Activated T-helper 17 cell treated with anti-CD3 and anti-CD28 coated beads, Interleukin-2, amount 50 U/mL, for 72 hours (primary cell): ENCODE measurements at places on chromosomes 7 and 10.
A peak's percentile ranks its signal among the peaks of the same experiment; 100 is the strongest.

- no peak for ATAC-seq
Observed at GRCh38 chr10:74644738-74645137, 181.7 kb upstream of the KAT6B start.

DNA sequence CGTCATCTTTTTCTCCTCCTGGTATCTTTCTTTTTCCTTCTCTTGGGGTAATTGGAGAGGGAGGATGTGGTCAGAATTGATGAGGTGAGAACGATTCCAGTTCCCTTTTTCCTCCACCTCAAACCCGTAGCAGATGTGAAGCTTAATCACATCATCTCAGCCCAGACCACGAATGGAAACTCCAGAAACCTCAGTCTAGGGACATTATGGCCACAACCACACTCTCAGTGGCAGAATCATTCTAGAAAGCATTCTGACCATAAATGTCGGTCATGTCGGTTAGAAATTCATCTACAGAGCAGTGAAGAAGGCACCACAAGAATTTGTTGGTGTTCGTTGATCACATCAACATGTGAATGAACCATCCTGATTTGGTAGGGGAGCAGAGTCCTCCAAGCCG is 78.7 kb downstream of the GATA3 start:
- ATAC-seq = peak; percentile 58

DNA sequence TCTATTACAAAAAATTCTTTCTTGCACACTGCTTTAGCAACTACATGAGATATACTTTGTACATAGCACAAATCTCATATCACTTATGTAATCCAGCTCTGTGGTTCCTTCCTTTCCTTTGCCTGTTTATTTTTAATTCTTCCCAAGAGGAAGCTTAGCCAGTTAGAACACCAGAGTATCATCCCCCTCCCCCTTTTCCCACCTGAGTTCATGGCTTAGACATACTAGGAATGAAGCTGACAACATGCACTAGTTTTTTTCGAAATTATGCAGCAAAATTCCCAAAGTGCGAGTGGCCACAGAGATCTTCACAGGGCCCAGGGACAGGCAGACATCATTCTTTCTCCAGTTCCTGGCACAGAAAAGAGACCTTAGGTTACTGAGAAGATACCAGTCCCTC is 17.8 kb downstream of the CAV1 start:
- no peak for ATAC-seq

DNA sequence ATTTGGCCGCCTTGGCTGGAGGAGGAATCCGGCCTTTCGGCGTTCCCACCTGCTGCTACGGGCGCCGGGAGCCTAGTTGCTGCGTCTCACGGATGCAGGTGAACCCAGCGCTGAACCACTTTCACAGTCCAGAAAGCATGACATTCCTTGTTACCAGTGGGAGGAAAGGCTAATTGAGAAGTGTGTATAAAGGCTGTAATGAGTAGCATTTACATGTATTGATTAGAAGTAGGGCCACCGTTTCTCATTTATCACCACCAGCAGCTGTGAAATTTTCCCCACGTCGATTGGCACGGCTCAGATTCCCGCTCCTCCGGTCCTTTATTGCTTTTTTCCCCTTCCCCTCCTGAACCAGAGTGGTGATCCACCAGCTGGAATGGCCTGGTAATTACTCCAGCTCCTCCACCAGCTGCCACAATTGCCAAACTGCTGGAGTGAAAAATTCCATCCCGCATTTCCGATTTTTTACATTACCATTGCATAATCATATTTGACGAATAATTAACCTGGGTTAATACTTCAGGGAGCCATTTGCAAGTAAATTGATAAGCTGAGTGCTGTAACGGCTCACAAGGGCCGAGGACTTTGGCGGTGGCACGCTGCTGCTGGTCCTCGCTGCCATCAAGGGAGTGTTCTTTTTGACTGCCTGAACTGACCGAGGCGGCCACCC is 153.3 kb downstream of the POU6F2 start:
- no peak for ATAC-seq

DNA sequence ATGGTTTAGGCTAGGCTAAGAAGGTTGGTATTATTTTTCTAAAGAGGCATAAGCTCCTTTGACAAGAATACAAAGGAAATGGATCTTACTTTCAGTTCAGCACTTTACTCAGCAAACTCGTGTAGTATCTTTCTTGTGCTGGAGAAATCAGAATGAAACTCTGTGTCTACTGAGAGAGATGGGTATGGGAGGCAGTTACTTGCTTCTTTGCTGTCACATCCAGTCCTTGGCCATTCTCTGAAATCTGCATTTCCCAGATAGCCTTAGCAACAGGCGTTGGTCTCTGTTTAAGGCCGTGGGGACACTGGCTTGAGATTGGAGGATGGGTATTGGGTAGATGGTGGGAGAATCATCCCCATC is 180.5 kb downstream of the NRP1 start:
- ATAC-seq = peak; percentile 70

GRCh38 chr7:34438436-34438835 is 219.6 kb upstream of the NPSR1 start:
- no peak for ATAC-seq

- no peak for ATAC-seq
Observed at GRCh38 chr10:43253461-43254198, 13.2 kb downstream of the RASGEF1A start.

DNA sequence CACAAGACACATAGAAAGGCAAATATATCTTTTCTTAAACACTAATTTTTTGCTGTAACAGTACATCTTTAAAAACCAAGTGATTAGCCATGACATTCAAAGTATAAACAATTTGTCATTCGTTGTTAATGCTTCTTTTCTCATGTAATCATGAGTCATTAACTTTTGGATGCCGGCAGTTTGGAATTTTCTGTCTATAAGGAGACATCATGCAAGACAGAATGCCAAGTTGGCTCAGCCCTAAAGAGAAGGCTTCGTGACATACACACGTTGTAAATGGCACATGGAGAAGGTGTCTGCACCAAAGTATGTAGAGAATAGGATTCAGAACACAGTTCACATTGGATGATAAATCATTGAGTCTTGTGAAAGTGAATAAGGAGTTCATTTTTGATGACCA is 35.9 kb downstream of the CCDC3 start:
- no peak for ATAC-seq

- ATAC-seq = no peak
Observed at GRCh38 chr7:4265066-4265465, 417.0 kb upstream of the FOXK1 start.

DNA sequence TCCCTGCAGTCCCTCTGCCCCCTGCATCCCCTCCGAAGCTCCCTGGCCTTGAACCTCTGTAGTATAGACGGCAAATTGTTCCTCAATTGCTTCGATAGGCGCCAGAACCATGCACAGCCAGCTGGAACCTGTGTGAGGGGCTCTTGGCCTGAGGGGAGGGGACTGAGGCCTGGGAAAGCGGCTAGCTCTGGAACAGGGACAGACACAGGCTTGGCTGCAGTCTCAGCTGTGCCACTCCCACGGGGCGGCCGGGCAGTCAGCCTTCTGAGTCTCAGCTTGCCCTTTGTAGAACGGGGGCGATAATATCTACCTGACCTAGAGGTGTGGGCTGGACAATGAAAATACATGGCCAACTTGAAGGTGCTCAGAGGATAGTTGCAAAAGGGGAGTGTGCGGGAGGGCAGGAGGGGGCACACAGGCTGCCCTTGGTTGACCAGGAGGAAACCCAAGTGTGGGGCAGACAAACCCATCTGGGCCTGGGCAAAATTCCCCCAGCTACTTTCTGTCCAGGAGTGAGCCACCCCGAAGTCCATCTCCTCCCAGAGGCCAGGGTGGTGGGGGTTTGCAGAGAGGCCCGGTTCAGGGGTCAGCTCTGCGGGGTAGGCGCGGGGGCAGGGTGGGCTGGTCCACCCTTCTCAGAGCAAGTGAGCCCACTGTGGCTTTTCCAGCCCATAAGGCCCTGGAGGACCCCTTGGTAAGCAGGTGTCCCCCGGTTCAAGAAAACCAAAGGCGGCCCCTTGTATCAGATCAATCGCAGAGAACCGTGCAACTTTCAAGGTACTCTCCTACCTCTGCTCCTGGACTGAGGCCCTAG is 4.6 kb downstream of the CRYGN start:
- ATAC-seq = no peak

DNA sequence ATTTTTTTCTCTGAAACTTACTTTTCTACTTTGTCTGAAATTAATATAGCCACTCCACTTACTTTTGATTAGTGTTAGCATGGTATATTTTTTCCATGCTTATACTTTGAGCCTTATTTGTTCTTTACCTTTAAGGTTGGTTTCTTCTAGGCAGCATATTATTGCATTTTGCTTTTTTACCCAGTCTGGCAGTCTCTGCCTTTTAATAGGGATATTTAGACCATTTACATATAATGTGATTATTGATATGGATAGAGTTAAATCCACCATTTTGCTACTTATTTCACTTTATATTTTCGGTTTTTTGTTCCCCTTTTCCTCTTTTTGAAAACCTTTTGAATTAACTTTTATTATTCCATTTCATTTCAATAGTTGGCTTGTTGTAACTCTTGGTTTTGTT is 30.3 kb downstream of the CYP26A1 start:
- ATAC-seq = no peak

DNA sequence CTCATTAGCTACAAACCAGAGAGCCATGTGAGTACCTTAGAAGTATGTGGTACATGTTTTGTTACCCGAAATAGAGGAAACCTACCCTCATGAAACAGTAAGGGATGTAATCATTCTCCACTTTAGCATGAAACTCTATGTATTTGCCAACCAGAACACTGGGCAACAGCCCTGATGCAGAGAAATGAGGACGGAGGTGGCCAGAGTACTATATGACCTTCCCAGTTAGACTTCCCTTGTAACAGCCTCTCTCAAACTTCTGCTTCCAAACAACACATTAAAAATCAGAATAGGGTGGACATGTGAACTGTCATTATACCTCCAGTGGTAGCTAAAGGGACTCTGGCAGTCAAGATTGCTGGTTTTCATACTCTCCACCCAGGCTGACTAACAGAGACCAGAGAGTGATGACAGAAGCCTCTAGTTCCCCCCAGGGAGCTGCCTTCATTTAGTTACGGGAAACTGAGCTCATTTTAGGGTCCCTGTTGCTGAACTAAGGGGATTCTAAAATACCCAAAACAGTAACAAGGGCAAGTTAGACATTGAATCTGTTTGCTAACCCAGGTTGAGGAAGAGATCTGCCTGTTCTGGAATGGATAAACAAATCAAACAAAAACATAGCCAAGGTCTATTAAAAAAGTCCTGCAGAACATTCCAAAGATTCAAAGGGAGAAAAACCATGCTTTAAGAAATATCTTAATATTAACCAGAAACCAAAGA is 83.1 kb downstream of the VPS41 start:
- no peak for ATAC-seq

DNA sequence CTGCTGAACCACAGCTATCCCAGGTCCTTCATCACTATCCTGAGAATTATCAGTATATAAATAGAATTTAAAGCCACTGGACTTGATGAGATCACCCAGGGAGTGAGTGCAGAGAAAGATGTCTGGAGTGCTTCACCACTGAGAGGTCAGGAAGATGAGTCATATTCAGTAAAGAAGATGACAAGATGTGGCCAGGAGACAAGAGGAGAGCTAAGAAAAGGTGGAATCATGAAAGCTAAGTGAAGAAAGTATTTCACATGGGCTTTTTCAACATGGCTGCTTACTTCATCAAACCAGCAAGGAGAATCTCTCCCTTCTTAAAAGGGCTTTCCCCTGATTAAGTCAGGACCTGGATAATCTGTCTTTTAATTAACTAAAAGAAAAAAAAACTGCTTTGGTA is 9.1 kb upstream of the PRKAR2B start:
- peak; percentile 58 for ATAC-seq

- no peak for ATAC-seq
Observed at GRCh38 chr7:48868916-48869315, 55.4 kb upstream of the CDC14C start.

- ATAC-seq = no peak
Observed at GRCh38 chr7:38932509-38933168, 23.6 kb upstream of the VPS41 start.

- no peak for ATAC-seq
Observed at GRCh38 chr7:36490419-36490830, 100.8 kb downstream of the ANLN start.

GRCh38 chr10:132142396-132143161 is 44.2 kb upstream of the DPYSL4 start:
- ATAC-seq = peak; percentile 78

DNA sequence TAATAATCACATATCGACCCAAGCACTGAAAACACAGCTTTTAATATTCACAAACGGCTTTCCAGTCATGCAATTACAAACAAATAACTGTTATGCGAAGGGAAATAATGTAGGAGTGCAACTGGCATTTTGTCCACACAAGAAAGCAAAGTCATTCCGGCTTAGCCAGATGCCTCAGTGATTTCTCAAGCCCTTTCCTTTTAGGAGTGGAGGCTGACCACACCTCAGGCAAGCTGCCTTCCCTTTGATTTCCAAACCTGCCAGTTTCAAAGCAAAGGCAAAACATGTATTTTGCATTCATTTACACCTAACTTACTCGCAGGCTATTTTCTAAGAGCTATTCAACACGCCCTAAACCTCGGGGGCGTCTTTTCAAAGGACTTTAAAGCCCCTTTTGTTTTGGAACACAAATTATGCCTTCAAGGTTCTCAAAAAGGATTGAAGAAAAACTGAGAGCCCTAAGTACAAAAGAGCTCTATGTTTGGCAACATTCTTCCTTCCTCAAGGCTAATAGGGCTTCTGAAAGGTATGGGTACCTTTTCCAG is 109.6 kb downstream of the CPXM2 start:
- ATAC-seq = no peak

DNA sequence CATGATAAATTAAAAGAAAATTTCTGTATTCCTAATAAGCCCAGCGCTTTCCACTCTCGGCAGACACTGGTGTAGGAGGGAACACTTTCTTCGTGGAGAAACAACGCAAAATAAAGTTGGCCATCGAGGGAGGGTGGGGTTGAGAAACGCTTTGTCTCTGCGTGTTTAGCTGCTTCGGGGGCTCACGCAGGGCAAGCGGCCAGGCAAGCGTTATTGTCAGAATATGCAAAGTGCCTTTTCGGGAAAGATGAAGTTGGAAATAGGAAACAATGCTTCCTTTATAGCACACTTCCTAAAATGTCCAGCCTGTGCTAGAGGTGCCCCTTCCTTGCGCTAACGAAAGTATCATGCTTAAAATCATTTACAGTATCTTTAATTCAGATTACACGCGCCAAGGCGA is 1.9 kb upstream of the EBF3 start:
- ATAC-seq = no peak

GRCh38 chr7:106480616-106481031 is 180.3 kb downstream of the CCDC71L start:
- peak; percentile 12 for ATAC-seq

GRCh38 chr10:24331457-24331856 is 122.5 kb downstream of the KIAA1217 start:
- no peak for ATAC-seq

DNA sequence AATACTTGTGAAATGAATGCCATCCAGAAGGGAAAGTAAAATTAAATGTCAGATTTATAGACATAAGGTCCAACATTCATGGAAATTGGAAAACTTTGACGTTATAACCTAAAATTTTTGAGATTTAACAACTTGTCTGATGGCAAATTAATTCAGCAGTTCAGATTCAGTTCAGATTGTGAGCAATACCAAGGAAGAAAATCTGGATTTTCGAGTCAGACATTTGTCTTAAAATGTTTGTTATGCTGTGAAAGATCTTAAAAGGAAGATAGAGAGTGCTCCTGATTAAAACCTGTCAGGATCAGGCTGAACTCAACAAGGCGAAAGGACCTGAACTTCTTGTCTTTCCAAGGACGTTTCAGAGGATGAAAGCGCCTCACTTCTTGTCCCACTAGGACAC is 320.9 kb downstream of the PAXIP1 start:
- ATAC-seq = no peak
